ENCODE measurements at places on chromosomes 3 and 15.

- no peak for DNase-seq
These were observed 12.2 kb downstream of the MUC20 start for GRCh38 chr3:195732940-195733339.

- no peak for DNase-seq
These were observed 103.3 kb upstream of the PRR23E start for GRCh38 chr3:127089486-127090145.

DNA sequence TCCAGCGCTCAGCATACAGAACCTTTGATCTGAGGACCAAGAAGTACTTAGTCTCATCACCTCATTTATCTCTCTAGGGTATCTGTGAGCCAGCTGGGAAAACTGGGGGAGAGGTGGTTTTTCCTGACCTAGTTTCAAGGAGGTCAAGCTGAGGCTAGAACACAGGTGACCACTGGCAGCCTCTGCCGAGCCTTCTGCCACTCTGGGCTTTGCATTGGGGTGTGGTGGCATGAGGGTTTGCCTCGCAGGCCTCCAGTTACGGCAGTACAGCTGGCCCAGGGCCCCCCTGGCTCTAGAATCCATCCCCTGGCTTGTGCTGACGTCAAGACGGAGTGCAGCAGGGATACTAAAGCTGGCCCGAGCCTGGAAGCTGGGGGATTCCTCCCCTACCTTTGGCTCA, 34.7 kb upstream of the CDCP1 start:
- DNase-seq = no peak

DNA sequence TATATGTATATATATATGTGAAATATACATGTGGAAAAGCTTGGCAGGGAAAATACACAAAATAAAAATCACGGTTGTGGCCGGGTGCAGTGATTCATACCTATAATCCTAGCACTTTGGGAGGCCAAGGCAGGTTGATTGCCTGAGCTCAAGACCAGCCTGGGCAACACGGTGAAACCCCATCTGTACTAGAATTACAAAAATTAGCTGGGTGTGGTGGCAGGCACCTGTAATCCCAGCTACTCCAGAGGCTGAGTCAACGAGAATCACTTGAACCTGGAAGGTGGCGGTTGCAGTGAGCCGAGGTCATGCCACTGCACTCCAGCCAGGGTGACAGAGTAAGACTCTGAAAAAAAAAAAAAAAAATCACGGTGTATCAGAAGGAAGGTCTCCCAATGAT, 20.8 kb upstream of the ARHGEF3 start:
- no peak for DNase-seq

GRCh38 chr3:127015282-127016042, 32.5 kb downstream of the PLXNA1 start:
- no peak for DNase-seq

DNA sequence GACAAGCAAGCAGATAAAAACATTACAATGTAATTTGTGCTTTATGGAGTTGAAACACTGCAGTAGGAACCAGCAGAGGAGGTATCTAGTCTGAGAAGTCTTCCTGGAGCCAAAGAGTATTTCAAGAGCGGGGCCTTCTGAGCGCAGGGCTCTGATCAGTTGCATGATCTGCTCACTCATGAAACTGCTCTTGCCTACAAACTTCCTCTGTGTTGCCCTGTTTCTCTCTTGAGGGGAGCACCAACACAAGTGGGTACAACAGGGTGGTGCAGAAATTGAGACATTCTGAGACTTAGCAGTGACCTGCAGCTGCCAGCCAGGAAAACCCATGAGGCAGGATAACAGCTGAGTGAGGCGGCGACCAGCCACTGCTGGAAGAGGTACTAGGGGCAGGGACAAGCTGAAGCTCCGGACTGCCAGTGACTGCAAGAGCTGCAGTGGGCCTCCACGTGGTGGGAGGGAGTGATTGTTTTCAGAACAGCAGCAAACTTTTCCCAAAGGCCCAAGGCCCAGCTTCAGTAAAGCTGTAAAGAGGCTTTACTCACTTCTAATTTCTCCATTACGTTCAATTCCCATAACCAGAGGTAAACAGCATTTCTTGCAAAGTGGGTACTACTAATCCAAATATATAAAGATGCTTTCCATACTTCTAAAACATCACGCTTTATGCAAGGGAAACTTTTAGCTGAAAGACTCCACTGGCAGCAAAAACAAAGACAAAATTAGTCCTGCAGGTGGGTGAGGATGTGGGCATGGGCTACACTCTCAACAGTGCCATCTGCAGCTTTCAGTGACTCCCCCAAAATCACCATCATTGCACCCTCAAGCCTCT, 69.0 kb upstream of the LPP start:
- no peak for DNase-seq

DNA sequence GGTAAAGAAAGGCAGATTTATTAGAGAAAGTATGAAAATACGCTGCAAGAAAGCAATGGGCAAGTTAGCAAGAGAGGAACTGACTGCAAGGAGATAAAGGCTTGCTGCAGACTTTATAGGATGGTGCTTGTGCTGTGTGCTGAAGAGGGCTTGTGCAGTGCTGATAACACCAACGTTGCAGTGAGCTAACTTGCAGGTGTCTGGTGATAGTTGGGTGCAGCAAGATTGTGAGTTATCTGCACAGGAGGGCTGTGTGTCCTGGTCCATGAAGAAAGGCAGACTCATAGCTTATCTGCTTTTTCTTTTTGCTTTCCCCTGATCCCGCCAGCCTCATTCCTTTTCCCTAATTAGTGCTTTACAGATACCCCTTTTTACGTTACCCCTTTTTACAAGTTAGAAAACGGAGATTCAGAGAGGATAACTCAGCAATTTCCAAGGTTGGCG, 58.0 kb upstream of the ZNF148 start:
- DNase-seq = no peak
